ENCODE measurements at places on chromosomes 6 and 20. TPM values are rescaled to one million over a fixed set of nuclear protein-coding genes. Genes with fewer than 3 reads are reported as not detected.

- no peak for DNase-seq
Measured at GRCh38 chr6:49325891-49326290, 137.2 kb downstream of the MMUT start.

DNA sequence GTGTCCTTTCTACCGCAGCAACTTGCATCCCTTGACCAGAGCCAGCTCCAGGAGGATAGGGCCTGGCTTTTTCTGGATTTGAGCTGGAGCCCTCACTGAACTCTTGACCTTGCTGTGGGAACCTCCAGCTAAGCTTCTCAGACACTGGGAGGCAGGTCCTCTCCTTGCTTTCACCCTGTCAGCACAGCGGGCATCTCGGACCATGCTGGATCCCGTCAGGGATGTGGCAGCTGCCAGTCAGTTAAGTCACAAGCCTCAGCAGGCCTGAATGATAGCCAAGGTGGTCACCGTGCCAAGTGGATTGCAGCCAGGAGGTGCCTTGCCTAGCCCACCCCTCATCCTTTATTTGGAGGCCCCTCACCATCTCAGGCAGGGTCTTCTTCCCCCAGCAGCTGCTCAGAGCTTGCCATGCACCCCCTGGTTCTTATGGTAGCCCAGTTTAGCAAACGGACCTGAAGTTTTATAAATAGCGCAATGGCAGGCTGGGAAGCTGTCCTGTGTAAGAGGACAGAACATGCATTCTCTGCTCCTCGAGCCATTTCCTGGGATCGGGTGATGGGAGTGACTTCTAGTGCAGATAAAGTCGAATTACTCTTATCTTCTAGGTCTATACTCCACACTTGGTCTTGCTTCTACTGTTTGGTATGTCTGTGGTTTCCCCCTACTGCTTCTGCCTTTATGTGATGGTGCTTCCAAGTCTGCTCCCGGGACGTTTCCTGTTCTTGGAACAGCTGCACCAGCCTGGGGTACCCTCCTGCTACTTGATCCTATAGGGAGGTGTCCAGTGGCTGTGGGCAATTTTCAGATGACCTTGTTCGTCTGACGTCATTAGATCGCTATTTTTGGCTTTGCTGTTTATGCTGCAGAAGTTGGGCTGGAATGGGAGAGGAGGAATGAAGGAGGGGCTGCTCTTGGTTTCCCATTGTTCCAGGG, 7.1 kb upstream of the MYLK2 start:
- DNase-seq, result no peak

- DNase-seq, result no peak
Measured at GRCh38 chr6:121603486-121603885, 168.0 kb downstream of the GJA1 start.

- no peak for DNase-seq
Measured at GRCh38 chr20:32474967-32475811, 109.9 kb downstream of the NOL4L start.

GRCh38 chr20:64037498-64038213, 1.7 kb downstream of the C20orf204 start:
- DNase-seq, result no peak

DNA sequence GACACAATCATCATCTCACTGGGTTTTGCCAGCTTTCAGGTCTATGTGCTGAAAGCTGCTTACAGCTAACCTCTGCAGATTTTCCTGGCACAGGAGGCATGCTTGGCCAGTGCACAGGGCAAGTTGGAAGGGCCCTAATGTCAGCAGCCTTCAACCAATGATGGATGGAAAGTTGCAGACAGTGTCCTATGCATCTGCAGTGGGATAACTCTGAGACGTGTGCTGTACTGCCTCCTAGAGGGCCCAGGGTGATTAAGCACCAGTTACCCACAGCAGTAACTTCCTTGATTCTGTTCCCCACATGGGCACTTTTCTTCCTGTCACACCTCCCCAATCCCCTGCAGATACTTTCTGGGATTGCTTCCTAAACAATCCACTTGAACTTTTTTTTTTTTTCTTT, 38.6 kb downstream of the OVOL2 start:
- DNase-seq, result no peak

DNA sequence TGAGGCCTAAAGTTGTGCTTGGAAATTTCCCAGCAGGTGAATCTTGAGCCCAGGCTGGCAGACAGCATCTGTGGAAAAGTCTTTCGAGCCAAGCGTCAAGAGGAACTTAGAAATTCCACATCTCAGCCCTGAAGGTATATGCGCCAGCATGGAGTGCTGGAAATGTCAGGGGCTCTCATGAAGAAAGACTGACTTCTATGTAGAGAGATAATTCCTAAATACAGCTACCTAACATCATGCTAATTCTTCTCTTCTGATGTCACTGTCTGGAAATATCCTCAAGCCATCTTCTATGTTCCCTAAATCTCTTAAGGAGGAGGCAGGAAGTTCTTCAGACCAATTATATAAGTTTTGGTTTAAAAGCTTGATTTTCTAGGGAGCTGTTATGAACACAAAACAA, 492.4 kb upstream of the MARCKS start:
- no peak for DNase-seq

- DNase-seq, result no peak
Measured at GRCh38 chr20:3383878-3384495, 23.5 kb downstream of the DNAAF9 start.

DNA sequence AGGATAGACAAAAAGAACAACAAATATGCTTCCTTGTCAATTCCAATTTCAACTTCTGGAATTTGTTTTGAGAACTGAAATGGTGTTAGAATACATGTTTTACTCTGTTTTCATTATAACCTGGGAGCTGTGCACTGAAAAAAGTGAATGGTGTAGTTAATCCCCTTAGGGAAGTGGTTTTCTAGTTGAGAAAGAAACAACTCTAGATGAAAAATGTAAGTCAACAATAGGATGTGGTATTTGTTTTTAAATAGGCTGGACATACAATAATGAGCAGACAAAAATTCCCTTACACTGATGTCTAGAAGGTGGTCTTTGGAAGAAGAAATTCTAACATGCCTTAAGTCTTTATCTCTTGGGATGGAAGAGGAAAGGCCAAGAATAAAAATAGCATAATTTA, 59.9 kb upstream of the TINAG start:
- DNase-seq, result no peak

DNA sequence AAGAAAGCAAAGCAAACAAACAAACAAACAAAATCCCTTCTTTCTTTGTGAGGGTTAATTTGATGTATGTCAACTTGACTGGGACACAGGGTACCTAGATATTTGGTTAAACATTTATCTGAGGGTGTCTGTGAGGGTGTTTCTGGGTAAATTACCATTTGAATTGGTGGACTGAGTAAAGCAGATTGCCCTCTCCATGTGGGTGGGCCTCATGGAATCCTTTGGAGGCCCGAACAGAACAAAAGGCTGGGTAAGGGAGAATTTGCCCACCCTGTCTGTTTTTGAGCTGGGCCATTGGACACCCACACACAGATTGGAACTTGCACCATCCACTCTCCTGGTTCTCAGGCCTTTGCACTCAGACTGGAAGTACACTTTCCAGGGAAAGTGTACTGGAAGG, 628.8 kb upstream of the CITED2 start:
- DNase-seq, result no peak

- DNase-seq, result no peak
Measured at GRCh38 chr6:63533026-63533425, 39.3 kb upstream of the LOC128125822 start.

DNA sequence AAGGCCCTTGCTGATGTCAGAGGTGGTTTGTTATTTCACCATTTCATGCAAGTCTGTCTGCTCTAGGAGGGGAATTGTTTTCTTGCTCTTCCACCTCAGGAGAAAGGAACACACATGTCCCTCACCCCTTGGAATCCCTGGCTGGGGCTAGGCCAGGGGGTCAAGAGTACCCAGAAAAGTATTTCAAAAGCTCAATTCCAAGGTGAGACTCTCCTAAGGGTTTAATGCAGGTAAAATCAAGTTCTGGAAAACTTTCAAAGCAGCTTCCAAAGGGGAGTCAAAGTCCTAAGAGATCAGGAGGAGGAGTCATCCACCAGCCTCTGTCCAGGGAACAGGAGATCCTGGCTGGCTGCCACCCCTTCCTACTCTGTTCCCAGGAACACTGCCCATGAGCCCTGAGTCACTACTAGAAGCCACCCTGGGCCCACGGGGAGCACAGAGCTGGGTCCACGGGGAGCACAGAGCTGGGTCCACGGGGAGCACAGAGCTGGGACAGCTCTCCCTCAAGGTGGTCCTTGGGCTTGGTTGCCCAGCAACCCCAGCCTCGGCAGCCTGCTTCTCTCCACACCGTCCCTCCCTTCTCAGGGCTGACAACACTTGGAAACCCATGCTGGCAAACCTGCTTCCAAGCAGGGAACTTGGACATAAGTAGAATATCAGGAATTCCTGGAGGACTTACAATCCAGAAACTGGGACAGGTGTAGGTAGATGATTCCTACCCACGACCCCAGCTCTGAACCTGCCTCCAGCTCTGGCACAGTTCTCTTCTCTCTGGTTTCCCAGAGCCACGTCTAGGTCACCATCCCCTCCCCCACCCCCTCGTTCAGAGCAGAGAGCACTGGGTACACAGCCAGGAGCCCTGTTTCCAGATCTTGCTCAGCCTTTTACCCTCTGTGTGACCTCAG, 35.3 kb upstream of the CDKN1A start:
- peak; percentile 39 for DNase-seq

GRCh38 chr6:27669624-27670301, 196.9 kb upstream of the ZNF184 start:
- no peak for DNase-seq

DNA sequence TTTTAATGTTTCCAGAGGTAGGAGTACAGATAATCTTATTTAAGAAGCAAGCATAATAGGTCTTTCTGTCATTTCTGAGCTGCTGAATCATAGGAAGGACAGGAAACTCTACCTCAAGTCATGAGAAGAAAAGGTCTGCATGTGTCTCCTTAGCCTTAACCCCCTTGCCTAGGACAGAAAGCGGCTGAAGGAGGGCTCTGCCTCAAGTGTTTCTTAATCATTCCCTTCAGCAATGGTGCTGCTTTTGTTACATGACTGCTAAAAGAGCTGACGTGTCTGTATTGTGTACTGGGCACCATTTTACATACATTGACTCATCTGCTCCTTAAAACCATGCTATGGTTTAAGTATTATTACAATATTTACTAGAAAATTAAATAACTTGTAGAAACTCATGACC, 564.0 kb upstream of the AGPAT4 start:
- no peak for DNase-seq

DNA sequence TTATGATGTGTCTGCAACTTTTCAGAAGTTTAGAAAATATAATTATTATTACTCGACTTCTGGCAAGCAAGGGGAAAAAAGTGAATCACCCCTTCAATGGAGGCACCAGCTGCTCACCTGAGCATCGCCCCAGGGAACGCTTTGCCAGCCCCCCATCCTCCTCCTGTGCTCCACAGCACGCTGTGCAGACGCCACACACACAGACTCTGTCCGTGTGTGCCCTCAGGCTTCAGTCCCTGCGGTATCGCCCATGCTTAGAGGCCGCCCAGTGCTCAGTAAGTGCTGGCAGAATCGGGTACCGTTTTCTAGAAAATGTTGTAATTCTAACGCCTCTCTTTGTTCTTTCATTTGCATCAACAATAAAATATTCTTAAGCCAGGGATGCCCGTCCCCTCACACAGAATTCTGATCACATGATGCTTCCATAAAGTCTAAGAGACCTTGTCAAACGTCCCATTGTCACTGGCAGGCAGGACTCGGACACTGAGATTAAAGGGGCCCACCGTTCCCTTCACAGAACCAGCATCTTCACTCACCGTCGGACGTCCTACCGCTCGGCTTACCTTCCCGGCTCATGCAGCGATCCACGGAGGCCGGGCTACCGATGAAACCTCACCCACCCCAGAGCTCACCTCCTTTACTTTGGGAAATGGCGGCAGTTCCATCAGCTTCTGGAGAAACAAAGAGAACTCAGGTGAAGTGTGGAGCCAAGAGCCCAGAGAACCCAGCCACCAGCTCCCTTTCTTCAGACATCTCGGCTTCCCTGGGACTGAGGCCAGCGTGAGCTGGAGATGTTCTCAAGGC, 105.5 kb downstream of the DLL1 start:
- no peak for DNase-seq

DNA sequence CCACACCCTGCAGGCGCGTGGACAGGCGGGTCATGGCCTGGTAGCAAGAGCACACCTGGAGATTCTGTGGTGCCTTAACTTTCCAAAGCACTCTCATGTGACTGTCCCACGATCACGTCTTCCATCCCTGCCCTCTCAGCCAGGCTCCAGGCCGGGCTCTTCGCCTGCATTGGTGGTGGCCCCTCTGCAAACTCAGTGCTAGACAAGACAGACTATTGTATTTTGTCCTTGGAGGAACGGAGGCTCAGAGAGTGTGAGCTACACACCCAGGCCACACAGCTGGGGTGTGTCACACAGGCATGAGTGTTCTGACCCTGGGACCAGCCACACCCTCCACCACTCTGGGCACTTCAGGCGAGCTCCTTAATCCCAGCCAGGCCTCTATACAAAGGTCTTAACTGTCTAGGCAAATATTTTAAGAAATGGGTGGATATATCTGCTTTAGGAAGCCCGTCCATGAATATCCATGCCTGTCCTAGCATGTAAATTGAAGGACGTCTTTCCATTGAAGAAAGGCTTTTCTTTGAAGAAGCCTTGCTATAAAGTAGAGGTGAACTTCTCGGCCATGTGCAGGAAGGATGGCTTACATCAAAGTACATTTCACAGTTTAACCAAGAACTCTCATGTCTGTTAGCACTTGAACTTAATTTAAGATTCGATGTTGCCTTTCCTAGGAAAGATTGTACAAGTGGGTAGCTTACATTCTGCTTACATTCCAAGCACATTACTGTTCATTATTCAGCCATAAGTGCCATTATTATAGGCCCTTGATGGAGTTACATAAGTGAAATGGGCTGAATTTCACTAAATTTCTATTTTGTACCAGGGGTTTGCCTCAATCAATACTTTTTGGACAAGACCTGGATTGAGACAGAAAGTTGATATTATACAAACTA, 263.9 kb downstream of the DLL1 start:
- DNase-seq, result no peak

- DNase-seq, result no peak
Measured at GRCh38 chr20:18284805-18285533, 3.4 kb upstream of the ZNF133 start.

Gene CLVS2
- total RNA-seq, result 67.9 TPM

Gene THEMIS
- total RNA-seq, result 11.9 TPM

Gene MCCD1
- not detected for total RNA-seq

Gene HDGFL1
- total RNA-seq, result 0.71 TPM

Gene IMPG1
- 1.9 TPM for total RNA-seq

Gene OR2B6
- not detected for total RNA-seq

Gene SLC35B2
- total RNA-seq, result 26.3 TPM

Gene MAP3K7
- total RNA-seq, result 28.0 TPM
